ENCODE measurements at places on chromosomes 4 and X. TPM values are rescaled to one million over a fixed set of nuclear protein-coding genes. Genes with fewer than 3 reads are reported as not detected.

The TMPRSS11A gene
- not detected for total RNA-seq

The ODAPH gene
- 0.43 TPM for total RNA-seq

The IL3RA gene
- 3.4 TPM for total RNA-seq

The PRSS12 gene
- total RNA-seq, result not detected

The RIBC1 gene
- total RNA-seq, result 0.44 TPM

The L1CAM gene
- total RNA-seq, result 1.3 TPM

The HELQ gene
- total RNA-seq, result 9.1 TPM

The LINC00632 gene
- total RNA-seq, result 5.8 TPM

The GLRA2 gene
- not detected for total RNA-seq

The UCHL1 gene
- total RNA-seq, result 0.35 TPM

The TEX11 gene
- not detected for total RNA-seq

DNA sequence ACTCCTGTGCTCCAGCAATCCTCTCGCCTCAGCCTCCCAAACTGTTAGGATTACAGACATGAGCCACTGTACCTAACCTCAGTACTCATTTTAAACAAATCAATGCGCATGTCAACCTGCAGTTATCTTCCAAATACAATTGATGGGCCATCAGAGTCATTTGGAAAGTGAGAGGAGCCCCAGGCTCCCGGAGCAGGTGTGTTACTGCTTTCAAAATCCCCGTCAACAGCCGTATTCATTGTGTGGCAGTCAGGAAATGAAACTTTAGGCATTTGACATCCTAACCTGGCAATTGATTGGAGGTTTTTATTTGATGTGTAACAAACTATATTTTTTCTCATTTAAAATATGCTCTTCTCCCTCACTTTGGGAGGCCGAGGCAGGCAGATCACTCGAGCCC is 623.6 kb upstream of the TENM3 start:
- DNase-seq, result no peak

GRCh38 chrX:106875151-106875550 is 28.0 kb downstream of the RIPPLY1 start:
- no peak for DNase-seq

GRCh38 chr4:180261346-180261745 is 1981.9 kb upstream of the TENM3 start:
- no peak for DNase-seq

DNA sequence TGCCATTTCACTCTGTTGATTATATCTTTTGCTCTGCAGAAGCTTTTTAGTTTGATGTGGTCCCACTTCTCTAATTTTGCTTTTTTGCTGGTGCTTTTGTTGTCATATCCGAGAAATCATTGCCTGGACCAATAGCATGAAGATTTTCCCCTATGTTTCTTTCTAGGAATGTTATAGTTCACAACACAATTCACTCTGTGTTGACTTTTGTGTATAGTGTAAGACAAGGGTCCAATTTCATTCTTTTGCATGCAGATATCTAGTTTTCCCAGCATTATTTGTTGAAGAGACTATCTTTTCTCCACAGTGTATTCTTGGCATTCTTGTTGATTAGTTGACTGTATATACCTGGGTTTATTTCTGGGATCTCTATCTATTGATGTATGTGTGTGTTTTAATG is 8.3 kb upstream of the CPE start:
- DNase-seq, result no peak

DNA sequence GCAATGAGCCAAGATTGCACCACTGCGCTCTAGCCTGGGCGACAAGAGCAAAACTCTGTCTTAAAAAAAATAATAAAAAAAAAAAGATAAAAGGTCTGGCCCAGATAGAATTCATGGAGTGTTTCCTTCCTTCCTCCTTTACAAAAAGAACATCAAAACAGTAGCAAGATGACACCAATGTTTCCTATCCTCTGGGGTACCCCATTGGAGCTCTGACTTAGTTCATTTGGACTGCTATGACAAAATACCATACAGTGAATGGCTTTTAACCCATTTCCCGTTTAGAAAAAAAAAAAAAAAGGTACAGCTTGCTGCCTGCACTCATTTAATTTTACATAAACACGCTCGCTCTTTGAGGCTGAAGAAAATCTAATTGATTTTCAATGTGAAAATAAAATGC is 89.9 kb upstream of the PRKX start:
- DNase-seq, result no peak

- DNase-seq, result no peak
Measured at GRCh38 chrX:19848110-19848509, 39.3 kb downstream of the SH3KBP1 start.

DNA sequence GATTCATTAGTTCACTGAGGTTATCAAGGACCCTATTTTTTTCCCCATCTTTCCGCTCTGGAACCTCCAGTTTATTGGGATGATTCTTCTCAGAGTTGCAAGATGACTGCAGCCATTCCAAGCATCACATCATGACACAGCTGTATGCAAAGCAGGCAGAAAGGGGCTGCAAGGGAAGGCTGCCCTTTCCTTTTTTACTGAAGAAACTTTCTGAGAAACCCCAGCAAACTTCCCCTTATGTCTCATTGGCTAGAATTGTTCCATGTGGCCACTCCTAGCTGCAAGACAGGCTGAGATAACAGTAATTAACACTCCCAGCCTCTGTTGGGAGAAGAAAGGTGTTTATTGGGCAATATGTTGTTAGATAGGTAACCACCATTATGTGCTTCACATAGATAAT is 102.6 kb downstream of the SATL1 start:
- DNase-seq, result no peak

- no peak for DNase-seq
Measured at GRCh38 chrX:136256026-136256425, 4.8 kb upstream of the MAP7D3 start.

- no peak for DNase-seq
Measured at GRCh38 chrX:24030597-24030996, 3.6 kb upstream of the KLHL15 start.

DNA sequence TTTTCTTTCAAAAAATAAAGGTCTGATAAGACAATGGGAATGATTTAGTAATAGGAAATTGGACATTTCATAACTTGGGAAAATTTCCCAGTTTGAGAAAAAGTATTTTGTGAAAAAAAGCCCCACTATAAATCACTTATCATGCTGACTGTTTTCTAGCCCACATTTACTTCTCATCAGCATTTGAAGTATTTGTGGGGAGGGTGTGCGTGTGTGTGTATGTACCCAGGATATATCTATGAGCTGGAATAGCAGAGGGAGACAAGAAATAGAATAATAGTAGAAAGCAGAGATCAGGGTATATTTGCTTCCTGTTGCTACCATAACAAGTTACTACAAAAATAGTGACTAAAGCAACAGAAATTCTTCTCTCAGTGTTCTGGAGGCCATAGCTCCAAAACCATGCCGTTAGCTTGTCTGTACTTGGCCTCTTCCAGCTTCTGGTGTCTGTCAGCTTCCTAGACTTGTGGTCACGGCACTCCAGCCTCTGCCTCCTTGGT is 139.8 kb downstream of the PTTG2 start:
- DNase-seq, result no peak

GRCh38 chr4:112251019-112251643 is 19.5 kb downstream of the AP1AR start:
- DNase-seq, result no peak

DNA sequence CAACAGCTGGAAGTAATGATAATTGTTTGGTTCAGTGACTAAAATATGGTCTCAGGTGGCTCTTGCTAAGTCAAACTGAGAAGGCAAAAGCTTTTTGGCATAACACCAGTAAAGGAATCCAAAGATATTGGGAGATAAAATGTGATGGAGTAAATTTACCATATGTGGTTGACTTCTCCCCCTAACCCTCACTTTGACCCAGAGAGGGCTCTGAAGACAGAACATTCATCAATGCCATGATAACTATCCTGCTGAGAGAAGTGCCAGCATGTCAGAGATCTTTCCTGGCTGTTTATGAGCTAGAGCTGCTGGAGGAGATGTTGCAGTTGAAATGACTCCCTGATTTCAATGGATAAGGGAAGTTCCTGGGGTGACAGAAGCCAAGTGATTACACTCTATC is 213.4 kb downstream of the SPCS3 start:
- no peak for DNase-seq

- no peak for DNase-seq
Measured at GRCh38 chr4:82918091-82918490, 17.6 kb downstream of the THAP9 start.

DNA sequence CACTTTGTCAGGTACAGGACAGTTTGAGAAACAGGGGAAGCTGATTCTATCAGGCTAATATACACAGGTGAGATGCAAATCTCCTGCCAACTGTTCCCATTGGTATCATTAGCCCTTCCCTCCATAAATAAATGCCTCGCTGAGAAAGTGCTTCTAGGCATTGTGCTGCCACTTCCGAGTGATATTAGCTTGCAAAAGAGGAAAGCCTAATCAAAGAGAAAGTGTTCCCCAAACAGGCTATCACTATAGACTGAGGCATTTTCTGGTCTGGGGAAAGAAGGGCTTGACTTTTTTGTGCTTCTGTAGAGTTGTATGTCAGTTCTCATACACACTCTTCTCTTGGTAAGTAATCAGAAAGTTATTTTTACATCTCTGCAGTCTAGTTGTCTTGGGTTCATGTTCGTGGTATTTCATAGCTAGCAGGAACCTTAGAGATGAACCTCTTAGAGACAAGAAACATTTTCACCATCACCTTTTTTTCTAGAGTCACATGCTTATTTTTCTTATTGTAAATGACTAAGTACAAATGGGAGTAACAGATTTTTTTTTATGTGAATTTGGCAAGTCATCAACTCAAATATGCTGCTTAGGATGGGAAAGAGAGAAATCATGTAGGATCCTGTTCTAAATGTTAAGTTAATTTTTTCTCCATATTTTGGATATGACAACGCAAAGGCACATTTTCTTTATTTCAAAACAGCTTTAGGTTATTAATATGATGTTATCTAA is 1009.8 kb downstream of the ADGRL3 start:
- DNase-seq, result no peak

DNA sequence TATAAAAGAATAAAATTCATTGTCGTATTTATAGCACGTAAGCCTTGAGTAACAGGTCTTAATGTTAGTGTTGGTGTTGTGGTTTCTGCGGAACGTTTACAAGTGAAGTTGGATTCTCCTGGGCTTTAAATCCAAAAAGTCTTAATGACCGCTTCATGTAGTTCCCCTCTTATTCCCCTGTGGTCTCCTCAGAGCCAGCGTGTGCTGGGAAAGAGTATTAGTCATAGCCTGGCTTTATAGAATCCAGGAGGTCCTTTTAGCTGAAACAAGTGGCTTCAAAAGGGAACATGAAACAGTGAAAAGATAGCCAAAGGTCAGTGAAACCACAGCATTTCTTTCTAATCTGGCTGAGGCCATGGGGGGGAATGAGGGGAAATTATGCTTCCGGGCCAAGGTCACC is 79.1 kb downstream of the CLCN4 start:
- no peak for DNase-seq

- DNase-seq, result no peak
Measured at GRCh38 chr4:169372791-169373190, 102.0 kb upstream of the SH3RF1 start.

DNA sequence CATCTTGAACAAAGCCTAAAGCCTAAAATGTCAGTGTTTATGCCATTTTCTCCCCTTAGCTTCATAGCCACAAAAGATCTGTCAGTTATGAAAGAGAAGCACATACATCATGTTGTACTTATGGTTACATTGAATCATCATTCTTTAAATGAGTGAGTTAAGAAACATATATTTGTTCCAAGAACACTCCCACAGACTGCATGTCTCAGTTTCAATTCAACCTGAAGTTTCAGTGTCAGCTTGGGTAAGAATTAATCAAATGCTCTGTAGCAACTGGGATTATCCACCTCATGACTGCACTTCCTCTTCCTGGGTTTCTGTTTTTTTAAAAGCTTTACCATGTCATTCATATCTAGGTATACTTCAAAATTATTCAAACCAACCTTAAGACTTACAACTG is 3.9 kb upstream of the TMPRSS11B start:
- DNase-seq, result no peak

GRCh38 chr4:95450294-95450693 is 98.5 kb downstream of the UNC5C start:
- no peak for DNase-seq

- no peak for DNase-seq
Measured at GRCh38 chrX:37958525-37959211, 47.7 kb upstream of the SYTL5 start.

GRCh38 chrX:139429913-139430312 is 100.6 kb upstream of the F9 start:
- DNase-seq, result no peak

- no peak for DNase-seq
Measured at GRCh38 chr4:84530871-84531270, 31.8 kb upstream of the NKX6-1 start.

DNA sequence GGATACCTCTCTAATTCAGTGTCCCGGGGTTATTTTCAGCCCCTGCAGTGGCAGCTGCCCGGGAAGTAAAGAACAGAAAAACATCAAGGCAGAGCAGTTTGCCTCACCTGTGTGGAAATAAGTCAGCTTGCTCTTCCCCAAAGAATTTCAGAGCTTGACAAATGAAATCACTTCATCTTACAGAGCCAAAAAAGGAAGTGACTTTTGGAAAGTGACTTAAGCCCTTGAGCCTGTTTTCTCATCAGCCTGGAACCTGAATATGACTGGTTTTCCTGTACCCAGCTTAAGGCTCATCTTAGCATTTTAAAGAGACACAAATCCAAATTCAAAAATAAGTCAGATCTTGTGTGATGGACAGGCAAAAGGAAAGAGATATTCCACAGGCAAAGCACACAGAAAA is 211.6 kb downstream of the RCHY1 start:
- no peak for DNase-seq

- no peak for DNase-seq
Measured at GRCh38 chr4:28443801-28444412, 1583.3 kb downstream of the STIM2 start.

GRCh38 chr4:147682755-147683154 is 1.2 kb downstream of the PRMT9 start:
- DNase-seq, result no peak

GRCh38 chrX:643241-643595 is 12.6 kb downstream of the SHOX start:
- peak; percentile 39 for DNase-seq

GRCh38 chr4:59655996-59656395 is 1544.1 kb upstream of the ADGRL3 start:
- no peak for DNase-seq

DNA sequence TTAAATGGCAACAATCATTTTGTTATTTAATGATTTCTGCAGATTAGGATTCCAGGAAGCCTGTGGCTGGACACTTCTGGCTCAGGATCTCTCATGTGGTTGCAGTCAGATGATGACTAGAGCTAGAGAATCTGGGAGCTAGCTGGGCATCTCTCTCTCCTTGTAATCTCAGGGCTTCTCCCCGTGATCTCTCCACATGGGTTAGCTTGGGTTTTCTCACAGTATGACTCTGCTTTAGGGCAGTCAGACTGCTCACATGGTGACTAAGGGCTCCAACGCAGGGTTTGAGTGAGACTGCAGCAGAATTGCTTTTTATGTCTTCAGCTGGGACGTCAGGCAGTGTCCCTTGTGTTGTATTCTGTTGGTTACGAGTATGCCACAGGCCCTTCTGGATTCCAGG is 361.4 kb downstream of the CBLL2 start:
- DNase-seq, result no peak

- DNase-seq, result no peak
Measured at GRCh38 chr4:40918330-40918729, 168.6 kb downstream of the NSUN7 start.

GRCh38 chrX:1423215-1423614 is 29.5 kb downstream of the ASMTL start:
- no peak for DNase-seq
